ENCODE measurements at places on chromosomes 16 and 17. TPM values are rescaled to one million over a fixed set of nuclear protein-coding genes. Genes with fewer than 3 reads are reported as not detected.

DNA sequence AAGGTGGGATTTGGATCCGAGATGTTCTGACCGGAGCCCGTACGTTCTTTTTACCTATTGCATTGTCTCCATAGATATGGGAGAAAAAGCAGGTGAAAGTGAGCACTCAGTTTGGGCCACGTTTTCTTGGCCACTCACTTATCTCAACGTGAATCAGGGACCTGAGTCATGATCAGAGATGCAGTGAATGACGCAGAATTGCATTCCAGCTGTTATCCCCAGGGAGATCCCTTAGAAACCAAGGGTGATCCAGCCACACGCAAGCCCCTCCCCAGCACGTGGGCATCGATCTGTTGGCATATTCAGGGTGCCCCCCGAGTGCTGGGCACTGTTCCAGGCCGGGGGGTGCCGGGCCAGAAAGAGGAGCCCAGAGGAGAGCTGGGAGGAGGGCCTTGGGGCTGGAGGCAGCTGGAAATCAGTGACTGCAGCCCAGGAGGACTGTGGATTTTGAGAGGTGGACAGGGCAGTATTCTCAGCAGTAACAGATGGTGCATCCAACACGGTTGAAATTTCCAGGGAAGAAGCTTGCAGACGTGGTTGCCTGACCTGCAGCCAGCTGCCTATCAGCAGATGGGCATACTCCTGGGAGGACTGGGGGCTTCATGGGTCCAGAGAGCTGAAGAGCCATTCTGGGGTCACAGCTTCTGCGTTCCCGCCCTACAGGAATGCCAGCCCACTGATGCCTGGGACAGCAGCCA lies 87.2 kb upstream of the CACNG5 start:
- DNase-seq, result no peak

GRCh38 chr16:4531811-4532210 lies 6.8 kb downstream of the CDIP1 start:
- DNase-seq, result no peak

Gene KRT28
- not detected for total RNA-seq

Gene DNAAF1
- total RNA-seq, result 0.73 TPM

GRCh38 chr16:66603537-66604375 lies 748 bp upstream of the CMTM3 start:
- DNase-seq, result no peak

DNA sequence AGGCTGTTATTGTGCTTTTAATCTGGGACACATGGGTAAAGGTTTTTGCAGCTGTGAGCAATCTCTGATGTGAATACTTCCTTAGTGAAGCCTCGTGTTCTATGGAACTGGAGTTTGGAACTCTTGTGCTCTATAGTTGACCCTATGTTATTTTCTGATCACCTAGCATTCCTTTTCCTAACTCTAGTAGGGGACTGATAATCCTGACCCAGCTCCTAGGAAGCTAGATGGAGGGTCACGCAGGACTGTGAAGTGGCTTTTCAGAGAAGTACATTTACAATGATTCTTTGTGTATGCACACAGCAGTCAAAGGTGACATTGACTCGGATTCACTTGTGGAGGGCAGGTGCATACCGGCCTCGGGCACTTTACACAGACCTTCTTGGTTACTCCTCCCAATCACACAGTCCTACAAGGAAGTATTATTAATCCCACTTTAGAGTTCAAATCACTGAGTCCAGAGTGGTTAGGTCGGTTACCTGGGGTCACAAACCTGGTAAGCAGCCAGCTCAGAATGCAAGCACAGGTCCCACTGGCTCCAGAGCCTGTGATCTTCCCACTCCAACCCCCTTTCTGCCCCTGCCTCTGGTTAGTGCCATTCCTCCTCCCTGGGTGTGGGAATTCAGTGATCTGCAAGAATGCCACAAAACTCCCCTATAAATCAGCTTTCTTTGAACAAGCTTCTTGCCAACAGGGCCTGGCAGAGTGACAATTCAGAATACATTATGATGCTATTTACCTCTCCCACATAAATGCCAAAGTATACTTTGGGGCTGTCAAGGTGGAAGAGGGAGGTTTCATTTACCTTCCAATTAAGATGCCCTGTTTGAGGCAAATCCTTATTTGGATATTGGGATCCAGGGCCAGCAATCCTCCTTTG lies 7.1 kb downstream of the CHD9NB start:
- no peak for DNase-seq

DNA sequence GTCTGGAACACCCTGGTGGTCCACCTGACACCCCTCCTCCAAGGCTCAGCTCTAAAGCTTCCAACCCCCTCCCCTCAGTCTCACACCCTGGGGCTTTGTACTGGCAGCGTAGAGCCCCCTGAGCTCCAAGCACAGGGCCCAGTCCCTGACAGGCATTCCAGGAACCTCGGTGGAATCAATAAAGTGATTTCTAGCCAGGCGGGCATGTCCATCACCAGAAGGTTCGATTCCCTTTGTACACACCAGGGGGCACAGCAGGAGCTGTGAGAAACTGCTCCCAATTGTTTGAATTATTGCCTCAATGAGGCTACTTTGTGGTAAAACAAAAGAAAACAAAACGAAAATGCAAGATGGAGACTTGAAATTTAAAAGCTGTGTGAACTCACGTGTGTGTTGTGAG lies 51.8 kb downstream of the SMPD3 start:
- DNase-seq, result no peak

GRCh38 chr17:80397034-80397387 lies 18.0 kb upstream of the ENDOV start:
- no peak for DNase-seq

Gene JPT1
- 297 TPM for total RNA-seq

- no peak for DNase-seq
Measured at GRCh38 chr16:27378871-27379481, 23.0 kb upstream of the IL21R start.

GRCh38 chr16:3054965-3055733 lies 8.8 kb downstream of the MMP25 start:
- no peak for DNase-seq

Gene FA2H
- total RNA-seq, result 0.27 TPM

DNA sequence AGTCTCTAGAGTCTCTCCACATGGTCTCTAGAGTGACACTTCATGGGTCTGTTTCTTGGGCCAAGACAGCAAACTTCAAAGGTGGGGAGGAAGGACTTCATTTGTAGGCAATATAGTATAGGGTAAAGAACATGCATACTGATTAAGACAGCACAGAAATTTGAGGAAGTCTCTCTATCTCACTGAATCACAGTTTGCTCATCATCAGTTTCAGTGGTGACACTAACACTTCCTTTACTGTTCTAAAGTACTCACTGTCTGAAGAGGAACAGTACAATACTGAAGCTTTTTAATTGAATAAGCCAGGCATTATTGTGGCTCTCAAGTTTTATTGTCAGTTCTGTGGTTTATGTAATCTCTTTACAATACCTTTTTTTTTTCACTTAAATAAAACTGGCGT lies 656.4 kb upstream of the CDH8 start:
- no peak for DNase-seq

Gene WNT3
- 12.3 TPM for total RNA-seq

DNA sequence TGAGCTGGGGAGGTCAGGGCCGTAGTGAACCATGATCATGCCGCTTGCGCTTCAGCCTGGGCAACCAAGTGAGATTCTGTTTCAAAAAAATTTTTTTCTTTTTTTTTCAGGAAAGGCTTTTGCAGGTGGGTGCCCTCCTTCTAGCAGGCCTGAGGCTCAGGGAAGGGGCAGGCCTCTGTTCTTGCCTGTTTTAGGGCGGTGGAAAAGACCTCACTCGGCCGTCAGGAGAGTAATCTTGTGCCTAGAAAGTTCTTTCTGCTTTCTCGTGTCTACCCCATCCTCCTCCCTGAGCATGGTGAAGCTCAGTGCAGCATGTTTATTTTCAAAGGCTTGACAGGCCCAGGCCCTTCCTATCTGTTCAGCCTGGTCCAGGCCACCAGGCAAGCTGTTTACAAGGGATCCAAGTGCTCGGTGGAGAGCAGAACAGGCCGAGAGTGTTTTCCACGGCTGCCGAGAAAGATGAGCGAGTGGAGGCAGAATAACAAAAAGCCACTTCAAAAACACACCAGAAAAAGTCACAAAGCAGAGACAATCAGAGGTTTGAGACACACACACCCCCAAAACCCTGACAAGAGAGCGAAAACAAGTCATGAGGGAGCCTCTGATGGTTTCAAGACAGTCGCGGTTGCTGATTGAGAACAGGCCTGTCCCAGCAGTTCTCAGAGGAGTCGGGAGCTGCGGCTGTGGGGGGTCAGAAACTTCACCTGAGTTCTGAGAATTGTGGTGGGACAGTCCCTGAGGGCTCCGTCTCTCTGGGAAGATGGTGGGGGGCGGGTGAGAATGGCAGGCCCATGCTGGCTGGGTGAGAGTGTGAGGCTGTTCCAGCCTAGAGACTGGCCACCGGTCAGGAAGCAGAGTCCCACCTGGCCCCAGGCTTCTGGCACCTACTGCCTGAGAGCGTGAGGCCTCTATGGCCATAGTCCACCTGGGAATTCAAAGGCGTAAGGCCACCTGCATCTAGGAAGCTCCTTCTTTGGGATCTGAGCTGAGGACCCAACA lies 37.5 kb upstream of the CCR7 start:
- no peak for DNase-seq

- no peak for DNase-seq
Measured at GRCh38 chr16:8893976-8894690, 12.0 kb downstream of the LITAFD start.

Gene RNPS1
- 74.2 TPM for total RNA-seq

DNA sequence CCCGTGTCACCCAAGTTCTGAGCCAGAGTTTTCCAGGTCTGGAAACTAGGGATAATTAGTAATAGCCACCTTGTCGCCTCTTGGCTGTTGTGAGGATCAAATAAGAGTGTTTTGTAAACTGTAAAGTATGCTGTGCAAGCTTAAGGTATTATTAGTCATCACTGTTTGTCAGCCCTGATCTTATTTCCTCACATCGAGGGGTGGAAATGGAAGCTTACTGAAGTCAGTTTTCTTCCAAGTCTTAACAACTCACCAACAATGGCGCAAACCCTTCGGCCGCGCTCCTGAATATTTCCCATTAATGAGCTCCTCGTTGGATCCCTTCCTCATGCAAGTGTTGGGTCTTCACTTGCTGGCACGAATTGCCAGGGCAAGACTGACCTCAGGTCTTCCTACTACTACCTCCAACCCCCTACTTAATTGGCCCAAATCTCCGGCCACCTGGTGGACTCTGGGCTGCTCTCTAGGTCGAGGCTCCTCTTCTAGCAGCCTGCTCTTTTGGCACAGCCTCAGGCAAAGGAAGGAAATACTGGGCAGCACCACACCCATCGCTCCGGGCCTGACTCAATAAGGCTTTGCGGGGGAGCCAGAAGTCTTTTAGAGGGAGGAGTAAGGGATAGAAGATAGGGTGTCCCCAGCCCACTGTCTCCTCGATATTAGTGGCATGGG lies 885 bp upstream of the SLC35B1 start:
- DNase-seq, result peak; percentile 69

DNA sequence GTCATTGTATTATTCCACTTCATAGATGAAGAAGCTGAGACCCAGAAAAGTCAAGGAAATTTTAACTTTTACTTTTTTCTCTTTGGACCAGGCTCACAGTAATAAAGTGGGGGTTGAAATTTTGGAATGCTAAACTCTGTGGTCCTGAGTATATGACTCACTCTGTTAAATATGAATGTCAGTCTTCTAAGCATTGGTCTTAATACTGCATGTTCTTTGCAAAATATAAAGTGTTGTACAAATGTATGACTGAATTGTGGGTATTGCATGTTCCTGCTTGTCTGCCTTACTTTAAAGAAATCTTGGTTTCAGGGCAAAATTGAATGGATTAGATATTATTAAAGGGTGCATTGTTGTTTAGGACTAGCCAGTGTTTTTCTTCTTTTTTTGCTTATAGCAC lies 950.8 kb upstream of the GOT2 start:
- no peak for DNase-seq

DNA sequence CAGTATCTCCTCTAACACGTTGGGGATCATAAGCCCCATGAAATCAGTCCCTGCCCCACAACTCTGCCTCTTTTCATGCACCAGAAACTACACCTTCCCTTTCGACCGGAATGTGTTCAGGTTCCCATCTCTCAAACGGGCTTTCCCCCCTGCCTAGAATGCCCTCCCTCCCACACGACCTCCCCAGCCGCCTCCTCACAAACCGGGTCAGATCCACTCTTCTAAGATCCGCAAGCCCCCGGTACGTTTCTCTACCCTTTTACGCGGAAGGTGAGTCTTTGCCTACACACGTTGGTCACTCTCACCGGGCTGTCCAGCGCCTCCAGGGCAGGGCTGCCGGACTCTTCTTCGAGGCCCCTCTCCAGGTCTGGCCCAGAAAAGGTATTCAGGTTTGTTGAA lies 708 bp downstream of the DHX33 start:
- DNase-seq, result no peak

Gene CFAP52
- total RNA-seq, result 4.4 TPM

GRCh38 chr16:24936151-24936550 lies 79.0 kb downstream of the ARHGAP17 start:
- DNase-seq, result no peak

Gene LRRC36
- total RNA-seq, result 9.5 TPM

DNA sequence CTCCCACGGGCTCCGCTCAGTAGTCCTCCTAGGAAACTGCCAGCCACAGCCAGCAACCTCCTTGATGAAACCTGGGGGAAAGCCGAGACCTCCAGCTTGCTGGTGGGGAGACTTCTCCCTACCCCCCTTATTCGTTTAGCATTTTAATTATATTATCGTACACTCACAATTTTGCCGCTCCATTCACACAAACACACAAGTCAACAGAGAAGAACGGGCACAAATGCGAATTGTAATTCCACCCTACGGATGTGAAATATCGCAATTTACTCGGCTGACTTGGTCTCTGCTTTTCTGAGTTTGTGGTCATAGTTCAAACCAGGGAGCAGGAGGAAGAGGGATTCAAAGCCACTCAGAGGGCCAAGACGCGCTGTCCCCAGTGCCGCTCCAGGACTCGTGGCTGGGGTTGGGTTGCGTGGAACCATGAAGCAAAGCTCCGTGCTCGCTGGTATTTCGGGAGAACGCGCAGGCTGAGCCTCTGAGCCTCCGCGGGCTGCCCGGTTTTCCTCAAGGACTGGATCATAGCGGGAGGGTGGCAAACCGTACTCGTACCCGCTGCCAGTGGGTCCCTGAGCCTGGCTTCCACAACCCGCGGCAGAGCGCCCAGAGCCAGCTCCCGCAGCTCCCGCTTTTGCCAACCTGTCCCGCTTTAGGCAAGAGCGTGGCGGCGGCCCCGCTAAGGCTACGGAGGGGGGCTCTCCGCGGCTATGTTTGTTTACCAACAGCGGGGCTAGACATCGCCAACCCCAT lies 2.0 kb downstream of the LHX1 start:
- peak; percentile 46 for DNase-seq

GRCh38 chr17:12712415-12712814 lies 46.7 kb downstream of the MYOCD start:
- no peak for DNase-seq

DNA sequence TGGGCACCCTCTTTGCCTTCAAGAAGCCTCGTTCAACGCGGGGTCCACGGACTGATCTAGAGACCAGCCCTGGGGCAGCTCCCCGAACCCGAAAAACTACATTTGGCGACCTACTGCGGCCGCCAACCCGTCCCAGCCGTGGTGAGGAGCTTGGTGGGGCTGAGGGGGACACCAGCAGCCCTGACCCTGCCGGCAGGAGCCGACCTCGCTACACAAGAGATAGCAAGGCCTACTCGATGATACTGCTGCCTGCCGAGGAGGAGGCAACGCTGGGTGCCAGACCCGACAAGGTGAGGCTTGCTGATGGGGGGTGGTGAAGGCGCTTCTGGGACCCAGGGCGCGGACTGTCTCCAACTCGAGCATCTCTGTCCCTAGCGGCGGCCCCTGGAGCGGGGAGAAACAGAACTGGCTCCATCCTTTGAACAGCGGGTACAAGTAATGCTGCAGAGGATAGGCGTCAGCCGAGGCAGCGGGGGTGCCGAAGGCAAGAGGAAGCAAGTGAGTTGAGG lies 5.6 kb downstream of the ACD start:
- peak; percentile 32 for DNase-seq

Gene UTS2R
- not detected for total RNA-seq

Gene FADS6
- 2.7 TPM for total RNA-seq

Gene ITGAX
- total RNA-seq, result 1.6 TPM

GRCh38 chr17:1470071-1470754 lies 14.2 kb upstream of the CRK start:
- no peak for DNase-seq

All from cerebellum (tissue), 4 donors.